Omental fat pad (tissue), 4 donors: ENCODE measurements at places on chromosomes 7 and 10.

DNA sequence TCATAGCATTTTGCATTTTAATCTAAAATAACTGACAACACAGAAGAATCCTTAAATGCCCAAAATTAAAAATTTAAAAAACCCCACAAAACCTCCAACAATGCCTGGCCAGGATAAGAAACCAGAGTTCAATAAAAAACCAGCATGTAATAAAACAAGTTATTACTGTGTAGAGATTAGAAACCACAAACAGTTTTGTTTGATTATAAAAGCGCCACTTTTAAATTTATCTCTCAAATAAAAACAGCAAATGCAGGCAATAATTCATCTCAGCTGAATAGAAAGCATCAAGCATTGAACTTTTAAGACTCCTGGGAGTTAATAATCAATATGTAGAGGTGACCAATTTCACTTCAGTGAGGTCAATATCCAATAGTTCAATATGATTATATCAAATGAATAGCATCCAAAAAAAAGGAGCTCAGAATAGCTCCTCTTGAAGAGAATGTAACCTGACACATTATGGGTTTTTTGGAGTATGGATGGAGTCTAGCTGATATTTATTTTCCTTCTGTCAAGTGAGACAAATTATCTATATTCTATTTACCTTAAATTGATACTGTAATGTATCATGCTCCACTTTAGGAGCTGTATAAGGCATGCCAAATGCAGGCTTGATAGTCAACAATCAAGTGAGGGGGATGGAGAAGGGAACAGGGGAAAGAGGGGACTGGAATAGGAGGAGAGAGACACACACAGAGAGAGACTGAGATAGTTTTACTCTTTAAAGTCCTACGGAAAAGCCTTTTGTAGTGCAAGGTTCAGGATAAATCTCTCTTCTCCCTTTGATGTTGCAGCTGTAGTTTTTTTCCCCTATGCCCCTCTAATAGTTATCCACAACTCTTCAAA is 130.9 kb downstream of the RSU1 start:
- no peak for DNase-seq

DNA sequence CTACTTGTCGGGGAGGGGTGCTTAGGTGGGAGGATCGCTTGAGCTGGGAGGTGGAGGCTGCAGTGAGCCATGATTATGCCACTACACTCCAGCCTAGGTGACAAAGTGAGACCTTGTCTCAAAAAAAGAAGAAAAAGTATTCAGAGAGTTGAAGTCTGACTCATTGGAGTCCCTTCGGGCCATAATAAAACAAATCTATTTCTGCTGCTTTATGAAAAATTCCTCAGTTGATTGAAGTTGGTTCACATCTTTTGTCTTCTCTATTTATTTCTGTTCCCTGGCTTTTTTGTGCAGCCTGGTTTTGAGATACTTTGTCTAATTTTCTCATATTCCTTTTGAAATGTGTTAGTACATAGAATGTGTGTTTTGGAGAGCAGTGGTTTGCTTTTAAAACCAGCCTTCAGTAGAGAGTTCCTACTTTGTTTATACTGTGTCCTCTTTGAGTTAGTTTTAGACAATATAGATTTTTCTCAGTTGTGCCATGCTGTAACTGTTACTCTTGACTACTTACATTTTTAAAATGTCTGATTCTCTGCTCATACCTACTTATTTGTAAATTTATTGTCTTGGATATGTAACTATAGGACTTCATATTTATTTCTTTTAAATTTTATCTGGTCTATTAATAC is 36.7 kb downstream of the LUC7L2 start:
- DNase-seq = no peak

DNA sequence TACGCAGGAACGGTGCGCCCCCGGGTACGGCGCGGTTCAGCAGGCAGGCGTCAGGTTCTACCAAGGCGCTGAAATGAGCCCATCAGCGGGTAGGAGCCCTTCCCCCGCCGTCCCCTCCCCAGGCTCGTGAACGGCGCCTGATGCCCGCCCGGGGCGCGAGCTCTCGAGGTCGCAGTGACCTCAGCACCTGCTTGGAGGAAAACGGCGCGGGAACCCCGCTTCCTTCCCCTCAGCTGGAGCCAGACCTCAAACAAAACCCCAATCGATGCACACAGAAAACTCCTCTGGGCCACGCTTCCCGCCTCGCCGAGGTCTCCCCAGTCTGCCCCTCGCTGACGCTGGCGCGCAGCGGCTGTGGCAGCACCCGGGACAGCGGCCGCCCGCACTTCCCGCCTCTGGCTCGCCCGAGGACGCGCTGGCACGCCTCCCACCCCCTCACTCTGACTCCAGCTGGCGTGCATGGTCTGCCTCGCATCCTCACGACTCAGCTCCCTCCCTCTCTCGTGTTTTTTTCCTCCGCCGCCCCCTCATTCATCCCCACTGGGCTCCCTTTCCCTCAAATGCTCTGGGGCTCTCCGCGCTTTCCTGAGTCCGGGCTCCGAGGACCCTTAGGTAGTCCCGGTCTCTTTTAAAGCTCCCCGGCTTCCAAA is 514 bp upstream of the GAD2 start:
- no peak for DNase-seq

DNA sequence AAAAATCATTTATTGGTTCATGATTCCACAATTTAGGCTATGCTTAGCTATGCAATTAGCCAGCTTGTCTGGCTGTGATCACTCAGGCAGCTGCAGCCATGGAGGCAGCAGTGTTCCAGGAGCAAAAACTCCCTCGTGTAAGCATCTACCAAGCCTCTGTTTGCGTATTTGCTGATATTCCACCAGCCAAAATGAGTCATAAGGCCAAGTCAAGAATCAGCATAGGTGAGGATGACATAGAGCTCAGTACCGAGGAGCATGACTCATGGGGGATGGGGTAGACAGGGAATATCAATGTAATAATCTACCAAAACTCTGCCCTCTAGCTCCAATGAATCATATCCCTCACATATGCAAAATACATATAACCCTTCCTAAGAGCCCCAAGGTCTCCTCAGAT is 63.3 kb downstream of the IMMP2L start:
- DNase-seq = no peak

- no peak for DNase-seq
Observed at GRCh38 chr7:101754424-101755159, 62.8 kb upstream of the CUX1 start.

DNA sequence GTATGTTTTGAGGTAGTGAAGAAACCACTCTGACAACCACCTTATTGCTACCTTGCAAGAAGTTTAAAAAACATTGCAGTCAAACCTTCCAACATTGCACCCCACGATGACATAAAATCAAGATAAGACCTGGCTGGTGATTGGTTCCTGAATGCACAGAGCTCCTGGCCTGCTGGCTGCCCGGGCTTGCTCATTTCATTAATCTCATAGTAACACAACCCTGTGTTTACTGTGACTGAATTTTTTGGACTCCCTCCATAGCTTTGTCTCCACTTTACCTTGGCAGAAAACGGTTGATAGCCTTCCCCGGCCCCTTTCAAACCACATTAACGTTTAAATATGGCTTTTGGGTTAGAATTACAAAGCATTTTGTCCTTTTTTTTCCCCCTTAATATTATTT is 27.5 kb downstream of the VWA2 start:
- DNase-seq = no peak

DNA sequence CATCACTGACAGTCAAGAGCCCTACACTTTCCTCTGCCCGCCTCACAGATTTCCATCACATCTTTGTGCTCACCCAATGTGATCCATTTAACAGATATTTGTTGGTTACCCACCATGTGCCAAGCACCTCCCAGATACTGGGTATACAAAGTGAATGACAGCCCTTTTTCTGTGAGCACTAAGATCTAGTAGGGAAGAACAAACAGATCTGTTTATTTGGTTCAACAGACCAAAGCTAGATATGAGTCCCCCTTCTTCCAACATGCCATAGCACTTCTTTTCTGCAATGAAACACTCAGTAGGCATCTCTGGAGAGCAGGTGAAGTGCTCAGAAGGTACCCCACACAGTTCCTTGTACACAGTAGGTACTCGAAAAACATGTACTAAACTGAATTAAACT is 101.4 kb downstream of the HIPK2 start:
- no peak for DNase-seq
